Endodermal cell (in vitro differentiated cells): ENCODE measurements at places on chromosomes 12 and 14. TPM values are rescaled to one million over a fixed set of nuclear protein-coding genes. Genes with fewer than 3 reads are reported as not detected.

DHRS4 gene
- 16.1 and 18.3 TPM in 2 replicates for total RNA-seq

- H3K4me1 ChIP-seq = peaks cover 3% of the 10 kb centered on the region
- DNase-seq = no peak
- no peaks in the 10 kb centered on the region for H3K36me3 ChIP-seq
- H3K4me3 ChIP-seq = no peak overlapping the region
- no peaks in the 10 kb centered on the region for H3K27me3 ChIP-seq
Measured at GRCh38 chr12:7369274-7369729, 65.4 kb downstream of the ACSM4 start.

GRCh38 chr14:51439896-51440295, 199.8 kb downstream of the TMX1 start:
- peaks cover 7% of the 10 kb centered on the region for H3K4me1 ChIP-seq
- H3K27me3 ChIP-seq = no peaks in the 10 kb centered on the region
- H3K36me3 ChIP-seq = no peaks in the 10 kb centered on the region
- no peak for DNase-seq
- H3K27ac ChIP-seq = no peak overlapping the region
- H3K4me3 ChIP-seq = peak overlapping the region; percentile 22

GRCh38 chr12:52013626-52014310, 7.0 kb downstream of the TAMALIN start:
- H3K4me3 ChIP-seq = no peak overlapping the region
- H3K27me3 ChIP-seq = peaks cover 33% of the 10 kb centered on the region
- peaks cover 8% of the 10 kb centered on the region for H3K4me1 ChIP-seq
- no peak overlapping the region for H3K27ac ChIP-seq

- H3K36me3 ChIP-seq = no peaks in the 10 kb centered on the region
- DNase-seq = no peak
- H3K27ac ChIP-seq = no peak overlapping the region
- H3K27me3 ChIP-seq = no peaks in the 10 kb centered on the region
Measured at GRCh38 chr14:94670692-94671285, 58.6 kb downstream of the SERPINA3 start.

GRCh38 chr14:96629558-96630222, 127.5 kb downstream of the PAPOLA start:
- H3K27ac ChIP-seq = no peak overlapping the region
- H3K36me3 ChIP-seq = no peaks in the 10 kb centered on the region
- peaks cover 6% of the 10 kb centered on the region for H3K27me3 ChIP-seq
- peak; percentile 17 for DNase-seq
- H3K4me3 ChIP-seq = no peak overlapping the region

- no peaks in the 10 kb centered on the region for H3K27me3 ChIP-seq
- no peaks in the 10 kb centered on the region for H3K36me3 ChIP-seq
- peaks cover 8% of the 10 kb centered on the region for H3K4me1 ChIP-seq
- no peak overlapping the region for H3K4me3 ChIP-seq
- no peak for DNase-seq
- H3K27ac ChIP-seq = no peak overlapping the region
Measured at GRCh38 chr12:68349220-68349621, 17.1 kb upstream of the MDM1 start.
